H4 (cell line): ENCODE measurements at places on chromosomes 13 and 19. TPM values are rescaled to one million over a fixed set of nuclear protein-coding genes. Genes with fewer than 3 reads are reported as not detected.

The LILRA6 gene
- not detected in 2 replicates for total RNA-seq

The ZNF837 gene
- total RNA-seq, result 1.4 and 1.9 TPM in 2 replicates

The KLK12 gene
- total RNA-seq, result not detected in 2 replicates

The KEAP1 gene
- total RNA-seq, result 40.9 and 43.3 TPM in 2 replicates

The FAM32A gene
- total RNA-seq, result 230 and 257 TPM in 2 replicates

The SPC24 gene
- 32.6 and 37.8 TPM in 2 replicates for total RNA-seq
